ENCODE measurements at places on chromosomes 7 and 10.

GRCh38 chr10:6716516-6716915 is 136.4 kb upstream of the PRKCQ start:
- DNase-seq, result no peak

- DNase-seq, result no peak
Measured at GRCh38 chr10:127976286-127976685, 69.4 kb downstream of the PTPRE start.

GRCh38 chr7:135459951-135460567 is 49.8 kb downstream of the CNOT4 start:
- no peak for DNase-seq

- DNase-seq, result peak; percentile 67
Measured at GRCh38 chr10:17229016-17229716, 1.1 kb downstream of the VIM start.

DNA sequence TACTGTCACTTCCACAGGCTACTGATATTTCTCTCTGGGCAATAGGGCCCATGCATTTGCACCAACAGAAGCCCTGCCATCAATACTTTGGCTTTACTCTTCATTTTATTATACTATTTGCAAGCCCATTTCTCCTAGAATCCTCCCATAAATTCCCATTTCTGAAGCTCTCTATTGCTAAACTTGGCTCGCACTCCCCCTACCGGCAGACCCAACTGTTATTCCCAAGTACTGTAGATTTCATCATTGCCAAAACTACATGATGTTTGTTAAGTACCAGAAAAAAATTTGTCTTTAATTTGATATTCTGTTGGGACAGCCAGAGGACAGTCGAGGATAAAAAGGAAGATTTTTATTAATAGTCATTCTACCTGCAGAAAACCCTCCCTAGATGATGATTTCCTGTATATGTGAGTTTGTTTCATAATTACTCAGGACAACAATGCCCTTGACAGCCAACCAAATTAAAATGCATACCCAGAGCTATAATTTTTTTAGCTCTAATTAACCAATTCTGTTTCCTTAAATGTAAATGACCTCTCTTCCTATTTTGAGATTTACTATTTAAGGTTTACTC is 298.6 kb downstream of the REEP3 start:
- DNase-seq, result no peak

GRCh38 chr7:81167934-81168333 is 249.1 kb upstream of the SEMA3C start:
- DNase-seq, result no peak
